ENCODE measurements at places on chromosomes 12 and 14. TPM values are rescaled to one million over a fixed set of nuclear protein-coding genes. Genes with fewer than 3 reads are reported as not detected.

The GPX2 gene
- not detected for total RNA-seq

- no peaks in the 10 kb centered on the region for H3K36me3 ChIP-seq
- H3K27ac ChIP-seq: no peak overlapping the region
- H3K27me3 ChIP-seq: no peaks in the 10 kb centered on the region
Measured at GRCh38 chr12:5391653-5392052, 40.3 kb upstream of the NTF3 start.

The FRS2 gene
- 128 TPM for total RNA-seq

- peak overlapping the region; percentile 24 for H3K4me3 ChIP-seq
- peaks cover 16% of the 10 kb centered on the region for H3K4me1 ChIP-seq
- H3K27me3 ChIP-seq: no peaks in the 10 kb centered on the region
- H3K36me3 ChIP-seq: no peaks in the 10 kb centered on the region
- no peak overlapping the region for H3K27ac ChIP-seq
Measured at GRCh38 chr14:53306267-53306721, 153.2 kb upstream of the DDHD1 start.

GRCh38 chr12:116236976-116237375 lies 40.5 kb downstream of the MED13L start:
- H3K27me3 ChIP-seq: no peaks in the 10 kb centered on the region
- H3K27ac ChIP-seq: peak overlapping the region; percentile 35
- H3K4me1 ChIP-seq: peaks cover 19% of the 10 kb centered on the region
- H3K4me3 ChIP-seq: no peak overlapping the region
- peaks cover 8% of the 10 kb centered on the region for H3K36me3 ChIP-seq
